M059J (cell line): ENCODE measurements at places on chromosomes 16 and 17. TPM values are rescaled to one million over a fixed set of nuclear protein-coding genes. Genes with fewer than 3 reads are reported as not detected.

DNA sequence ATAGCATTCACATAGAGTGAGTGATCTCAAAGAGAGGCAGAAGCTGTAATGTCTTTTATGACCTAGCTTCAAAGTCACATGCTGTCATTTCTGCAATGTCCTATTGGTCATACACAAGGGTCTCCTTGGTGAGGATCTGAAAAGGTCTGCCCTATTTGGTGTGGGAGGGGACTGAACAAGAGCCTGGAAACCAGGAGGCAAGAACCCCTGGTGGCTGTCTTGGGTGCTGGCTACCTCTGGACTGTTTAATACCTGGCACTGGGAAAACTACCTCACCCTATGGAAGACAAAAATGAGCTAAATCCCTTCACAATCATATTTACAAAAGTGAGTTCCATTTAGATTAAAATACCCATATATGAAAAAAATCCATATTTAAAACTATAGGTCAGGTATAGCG lies 9.0 kb downstream of the KCTD13 start:
- DNase-seq: peak; percentile 17

DNA sequence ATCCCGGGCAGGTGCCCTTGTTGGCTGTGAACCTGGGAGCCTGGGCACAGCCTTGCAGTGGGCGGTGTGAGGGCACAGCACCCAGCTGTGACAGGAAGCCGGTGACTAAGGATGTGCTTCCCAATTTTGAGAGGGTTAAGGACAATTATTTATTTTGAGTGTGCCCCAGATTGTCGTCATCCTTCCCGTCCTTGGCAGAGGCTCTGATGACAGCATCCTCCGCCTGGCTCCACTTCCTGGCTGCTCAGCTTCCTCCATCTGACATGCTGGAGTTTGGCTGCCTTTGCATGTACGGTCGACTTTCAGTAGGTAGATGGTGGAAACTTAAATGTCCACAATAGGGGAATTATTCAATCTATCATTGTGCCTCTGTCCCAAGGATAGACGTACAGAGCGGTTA lies 282.4 kb upstream of the EEF2KMT start:
- DNase-seq: peak; percentile 46

DNA sequence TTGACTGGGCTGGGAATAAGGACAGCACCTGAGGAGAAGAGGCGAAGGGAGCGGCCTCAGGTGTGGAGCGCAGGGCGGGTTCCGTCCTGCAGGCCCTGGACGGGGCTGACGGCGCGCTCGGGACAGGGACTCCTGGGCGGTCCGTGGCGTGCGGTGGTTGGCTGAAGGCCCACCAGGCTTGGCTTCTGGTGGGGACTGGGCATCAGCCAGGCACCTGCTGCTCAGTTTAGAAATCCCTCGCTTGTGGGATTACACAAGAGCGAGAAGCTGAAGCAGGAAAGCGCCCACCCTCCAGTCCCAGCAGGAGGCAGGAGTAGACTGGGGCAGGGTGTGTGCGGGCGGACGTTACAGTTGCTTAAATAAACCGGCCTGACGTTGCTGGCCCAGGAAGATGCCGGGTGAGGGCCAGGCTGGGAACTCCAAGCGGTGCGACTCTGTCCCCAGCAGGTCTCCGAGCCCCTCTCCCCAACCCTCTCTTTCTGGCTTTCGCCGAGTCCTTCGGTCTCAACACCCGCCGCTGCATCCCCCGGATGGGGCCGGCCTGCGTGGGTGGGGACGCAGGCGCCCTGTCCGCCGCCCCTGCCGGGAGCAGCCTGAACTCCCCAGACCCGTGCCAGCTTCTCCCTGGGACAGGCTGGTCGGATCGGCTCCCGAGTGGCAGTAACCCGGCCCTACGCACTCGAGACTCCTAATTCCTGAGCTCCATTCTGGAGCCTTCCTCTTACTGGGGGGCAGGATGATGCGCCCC lies 639 bp downstream of the MIF4GD start:
- peak; percentile 71 for DNase-seq

GRCh38 chr16:66520406-66521170 lies 29.3 kb downstream of the TK2 start:
- DNase-seq: no peak

- no peak for DNase-seq
These were observed 555 bp downstream of the HDAC5 start for GRCh38 chr17:44122816-44123355.

- DNase-seq: peak; percentile 53
These were observed 487.0 kb downstream of the HAPSTR1 start for GRCh38 chr16:9578459-9578858.

DNA sequence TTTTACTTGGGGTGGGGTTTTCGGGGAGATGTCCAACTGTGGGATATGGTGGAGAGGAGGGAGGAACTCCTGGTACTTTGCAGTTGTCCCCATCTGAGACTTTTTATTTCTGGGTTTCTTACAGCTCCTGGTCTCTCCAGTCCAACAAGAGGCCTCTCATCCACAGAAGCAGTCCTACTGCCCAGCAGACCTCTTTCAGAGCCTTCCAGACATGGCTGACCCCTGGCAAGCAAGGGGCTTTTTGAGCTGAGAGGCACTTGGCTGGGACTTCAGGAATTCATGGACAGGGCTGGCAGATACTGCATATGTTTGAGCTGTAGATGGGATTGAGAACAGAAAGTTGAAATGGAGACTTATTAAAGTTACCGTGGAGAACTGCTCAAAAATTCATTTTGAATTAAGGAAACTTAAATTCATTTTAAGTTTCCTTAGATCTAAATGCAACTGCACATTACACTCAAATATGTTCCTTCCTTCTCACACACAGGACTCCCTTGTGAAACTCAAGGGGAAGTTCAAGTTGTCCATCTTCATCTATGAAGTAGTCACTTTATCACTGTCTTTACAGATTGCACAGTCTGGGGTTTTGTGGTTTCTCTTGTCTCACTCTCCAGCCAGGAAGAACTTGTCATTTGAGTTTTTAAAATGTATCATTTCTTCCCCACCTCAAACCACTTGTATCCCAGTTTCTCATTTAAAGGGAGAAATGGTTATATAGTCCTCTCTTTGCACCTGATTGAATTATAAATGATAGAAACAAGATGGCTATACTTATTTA lies 1.1 kb downstream of the LASP1NB start:
- peak; percentile 31 for DNase-seq

GRCh38 chr17:41588126-41588810 lies 1.6 kb upstream of the KRT14 start:
- DNase-seq: no peak

- no peak for DNase-seq
These were observed 25.6 kb downstream of the MGAT5B start for GRCh38 chr17:76893623-76894334.

DNA sequence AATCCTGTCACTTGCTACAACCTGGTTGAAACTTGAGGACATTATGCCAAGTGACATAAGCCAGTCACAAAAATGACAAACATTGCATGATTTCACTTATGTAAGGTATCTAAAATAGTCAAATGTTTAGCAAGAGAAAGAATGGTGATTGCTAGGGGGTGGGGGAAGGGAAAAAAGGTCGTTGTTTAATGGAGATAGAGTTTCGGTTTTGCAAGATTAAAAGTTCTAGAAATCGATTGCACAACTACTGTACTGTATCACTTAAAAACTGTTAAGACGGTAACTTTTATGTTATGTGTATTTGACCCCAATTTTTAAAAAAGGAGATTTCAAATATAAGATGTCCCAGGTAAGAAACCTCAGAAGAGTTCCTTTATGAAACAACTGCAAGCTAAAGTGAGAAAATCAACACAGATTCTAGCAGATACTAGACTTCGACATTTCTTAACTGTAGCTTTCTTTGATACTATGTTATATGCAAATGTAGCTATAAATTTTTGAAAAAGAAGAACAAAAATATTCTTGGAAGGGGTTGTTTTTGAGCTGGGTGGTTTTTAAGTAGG lies 5.9 kb downstream of the MEOX1 start:
- DNase-seq: no peak

- no peak for DNase-seq
These were observed 5.0 kb upstream of the DNASE1L2 start for GRCh38 chr16:2231016-2231931.

GRCh38 chr17:15364615-15365014 lies 23.2 kb upstream of the TEKT3 start:
- no peak for DNase-seq

GRCh38 chr17:37147301-37147812 lies 198.6 kb downstream of the AATF start:
- DNase-seq: no peak

DNA sequence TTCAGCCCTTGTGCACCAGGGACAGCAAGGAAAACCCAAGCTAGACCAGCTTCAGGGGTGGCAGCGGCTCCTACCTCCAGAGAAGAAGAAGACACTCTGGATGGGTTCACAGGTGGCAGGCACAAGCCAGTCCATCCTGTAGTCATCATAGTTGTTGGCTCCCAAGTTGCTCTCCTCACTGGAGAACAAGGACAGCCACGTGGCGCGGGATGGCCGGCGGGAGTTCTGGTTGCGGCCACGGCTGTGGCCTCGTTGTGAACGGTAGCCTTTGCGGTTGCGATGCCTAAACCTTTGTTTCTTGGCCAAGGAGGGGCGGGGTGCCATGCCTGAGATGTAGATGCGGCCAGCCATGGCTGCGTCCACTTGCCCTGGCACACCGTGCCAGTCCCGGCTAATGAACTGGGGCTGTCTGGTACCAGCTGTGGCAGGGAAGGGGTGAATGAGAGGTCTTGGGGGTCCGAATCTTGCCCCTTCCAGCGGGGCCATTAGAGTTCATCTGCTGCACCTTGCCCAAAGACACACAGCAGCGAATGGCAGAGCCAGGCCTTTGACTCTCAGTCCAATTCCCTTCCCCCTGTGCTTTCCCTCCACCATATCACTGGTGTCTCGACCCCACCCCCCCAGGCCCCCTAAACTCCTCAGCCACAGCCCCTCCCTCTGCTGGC lies 2.3 kb downstream of the VTN start:
- no peak for DNase-seq

GRCh38 chr16:6749698-6750097 lies 582.9 kb upstream of the RBFOX1 start:
- no peak for DNase-seq

GRCh38 chr16:86662195-86662594 lies 83.8 kb downstream of the FOXL1 start:
- DNase-seq: peak; percentile 54

GRCh38 chr17:70581459-70581858 lies 412.1 kb downstream of the KCNJ2 start:
- no peak for DNase-seq

Gene PIK3R5
- not detected in 2 replicates for total RNA-seq

Gene NAGLU
- total RNA-seq: 19.3 and 27.8 TPM in 2 replicates

Gene LGALS9B
- total RNA-seq: not detected in 2 replicates

Gene GGT6
- not detected in 2 replicates for total RNA-seq

Gene PPL
- 1.8 and 2.2 TPM in 2 replicates for total RNA-seq

Gene ALOX15
- not detected in 2 replicates for total RNA-seq

Gene HEATR9
- total RNA-seq: not detected in 2 replicates
